Stimulated activated CD4-positive, alpha-beta T cell treated with anti-CD3 and anti-CD28 coated beads, Interleukin-1b, Interleukin-23, amount 100 ng/mL, for 1 hour (primary cell): ENCODE measurements at places on chromosomes 7 and 10.

DNA sequence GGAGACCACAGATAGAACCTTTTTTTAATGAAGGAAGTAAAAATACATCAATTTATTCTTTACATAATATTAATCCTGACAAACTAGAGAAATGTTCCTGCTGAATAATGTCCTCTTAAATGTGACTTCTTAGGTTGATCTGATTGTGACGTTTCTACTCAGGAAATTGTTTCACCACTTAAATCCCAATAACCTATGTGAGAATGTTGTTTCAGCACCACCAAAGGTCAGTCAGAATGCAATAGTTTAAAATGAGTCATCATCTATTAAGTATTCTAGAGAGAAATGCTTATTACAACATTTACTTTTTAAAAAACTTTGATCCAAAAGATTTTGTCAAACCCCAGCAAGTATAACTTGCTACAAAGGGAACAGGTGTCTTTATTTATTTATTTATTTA, 155.4 kb upstream of the CACNA2D1 start:
- no peak for DNase-seq

- DNase-seq, result no peak
These were observed 222.9 kb upstream of the SH2B2 start for GRCh38 chr7:102063690-102064180.

DNA sequence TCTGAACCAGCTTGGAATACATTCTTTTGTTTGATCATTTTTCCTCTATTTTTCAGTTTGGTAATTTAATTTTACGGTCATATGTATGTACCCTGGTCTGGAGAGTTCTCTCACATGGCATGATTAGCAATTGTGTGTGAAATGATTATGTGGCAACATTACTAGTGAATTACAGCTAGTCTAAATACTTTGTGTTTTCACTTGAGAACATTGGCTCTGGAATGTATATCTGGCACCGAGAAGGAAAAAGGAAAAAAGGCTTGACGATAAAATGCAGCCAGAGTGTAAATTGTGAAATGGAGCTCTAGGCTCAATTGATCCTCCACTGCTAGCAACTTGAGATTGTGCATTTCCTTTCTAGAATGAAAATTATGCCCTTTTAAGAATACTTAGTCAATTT, 397.2 kb downstream of the EXOC4 start:
- DNase-seq, result no peak

DNA sequence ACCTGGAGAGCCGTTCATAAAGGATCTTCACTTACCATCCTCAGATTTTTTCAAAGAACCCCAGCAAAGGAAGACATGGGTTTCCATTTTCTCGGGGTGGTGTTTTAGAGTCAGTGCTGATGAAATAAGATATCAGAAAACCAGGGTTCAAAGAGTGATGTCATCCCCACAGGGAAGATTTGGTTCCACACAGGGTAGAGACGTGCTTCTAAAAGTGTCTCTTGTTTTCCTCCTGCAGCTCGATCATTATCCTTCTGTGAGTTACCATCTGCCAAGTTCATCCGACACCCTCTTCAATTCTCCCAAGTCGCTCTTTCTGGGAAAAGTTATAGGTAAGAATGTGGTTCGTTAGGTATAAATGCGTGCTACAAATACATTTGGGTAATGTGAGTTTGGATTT, 323.8 kb upstream of the C7orf33 start:
- no peak for DNase-seq

DNA sequence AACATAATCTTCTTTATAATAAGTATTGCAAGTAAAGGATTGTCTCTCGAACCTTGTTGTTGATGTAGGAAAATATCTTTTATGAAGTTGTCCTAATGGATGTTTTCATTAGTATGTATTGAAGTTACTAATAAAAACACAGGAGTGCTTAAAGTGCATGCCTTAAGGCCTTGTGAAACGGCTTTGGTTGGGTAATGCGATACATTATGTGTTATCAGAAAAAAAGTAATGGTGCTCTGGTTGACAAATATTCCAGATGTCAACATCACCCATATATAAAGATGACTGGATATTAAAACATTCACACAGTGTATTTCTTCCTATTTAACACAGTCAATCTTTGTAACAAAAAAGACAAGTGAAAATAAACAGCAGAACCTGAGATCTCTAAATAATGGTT, 310.7 kb downstream of the PRKG1 start:
- DNase-seq, result no peak

DNA sequence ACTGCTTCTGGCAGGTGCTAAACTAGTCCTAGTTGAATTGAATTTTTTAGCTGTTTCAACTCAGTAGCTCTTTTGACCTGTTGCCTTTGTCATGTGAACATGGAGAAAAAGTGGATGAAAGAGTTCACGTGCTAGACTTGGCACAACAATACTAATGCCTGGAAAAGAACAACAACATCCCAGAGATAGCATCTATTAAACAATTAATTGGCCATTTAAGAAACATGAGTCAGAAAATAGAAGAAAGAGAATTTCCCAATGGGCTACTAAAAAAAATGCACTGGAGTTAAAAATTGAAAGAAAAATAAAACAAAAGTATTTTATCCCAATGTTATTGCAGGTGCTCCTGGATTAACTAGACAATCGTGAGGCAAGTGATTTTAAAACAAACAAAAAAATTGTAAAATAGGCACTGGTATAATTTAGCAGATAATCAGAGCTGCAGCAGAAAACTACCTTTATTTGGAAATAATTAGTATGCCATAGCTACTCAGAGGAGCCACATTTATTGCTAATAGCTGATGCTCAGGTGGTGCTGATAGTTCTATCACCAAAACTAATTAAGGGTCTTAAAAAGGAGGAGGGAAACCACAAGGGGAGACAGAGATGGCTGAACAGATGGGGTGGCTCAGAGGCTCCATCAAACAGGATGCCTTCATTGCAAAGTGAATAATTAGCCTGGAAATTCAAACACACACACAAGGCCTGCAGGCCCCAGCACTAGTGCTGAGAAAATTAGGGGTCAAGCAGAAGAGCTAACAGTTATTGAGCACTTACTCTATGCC, 17.6 kb downstream of the CCDC71L start:
- no peak for DNase-seq

GRCh38 chr7:85341121-85341520, 154.3 kb upstream of the SEMA3D start:
- DNase-seq, result no peak

DNA sequence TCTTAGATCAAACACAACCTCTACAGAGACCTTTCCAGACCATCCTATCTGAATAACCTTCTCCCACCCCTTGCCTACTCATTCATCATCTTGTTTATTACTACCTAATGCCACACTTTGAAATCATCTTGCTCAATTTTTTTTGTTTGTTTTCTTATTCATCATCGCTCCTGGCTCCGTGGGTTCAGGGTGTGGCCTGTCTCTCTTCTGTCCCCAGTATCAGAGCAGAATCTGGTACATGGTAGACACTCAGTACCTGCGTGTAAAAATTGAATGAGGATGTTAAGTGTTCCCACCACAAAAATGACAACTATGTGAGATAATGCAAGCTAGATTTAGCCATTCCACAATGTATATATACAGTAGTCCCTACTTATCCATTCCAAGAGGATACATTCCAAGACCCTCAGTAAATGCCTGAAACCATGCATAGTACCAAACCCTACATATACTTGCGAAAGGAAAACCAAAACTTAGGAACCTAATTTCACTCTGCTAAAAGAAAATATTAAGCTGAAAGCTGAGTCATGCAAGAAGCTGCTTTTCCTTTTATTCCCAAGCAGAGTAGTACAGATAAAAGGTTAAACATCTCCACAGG, 72.1 kb upstream of the SEC61G start:
- no peak for DNase-seq

DNA sequence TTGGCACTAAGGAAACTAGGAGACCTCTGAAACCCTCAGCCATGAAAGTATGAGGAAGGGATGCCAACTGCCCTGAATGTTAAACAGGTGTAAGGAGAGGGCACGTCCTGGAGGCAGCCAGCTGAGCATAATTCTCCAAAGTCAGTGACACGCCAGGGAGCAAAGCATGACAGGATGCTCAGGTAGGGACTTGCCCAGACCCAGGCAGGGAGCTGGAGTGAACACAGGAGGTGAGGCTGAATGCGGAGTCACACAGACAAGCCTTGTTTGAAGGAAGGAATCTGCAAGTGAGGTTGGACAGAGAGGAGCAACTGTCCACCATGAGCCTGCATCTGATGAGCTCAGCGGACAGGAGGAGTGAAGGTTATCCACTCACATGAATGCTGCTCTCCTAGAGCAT, 41.5 kb downstream of the KLRG2 start:
- DNase-seq, result no peak

- no peak for DNase-seq
These were observed 90.8 kb downstream of the ZFAND4 start for GRCh38 chr10:45581582-45582385.

DNA sequence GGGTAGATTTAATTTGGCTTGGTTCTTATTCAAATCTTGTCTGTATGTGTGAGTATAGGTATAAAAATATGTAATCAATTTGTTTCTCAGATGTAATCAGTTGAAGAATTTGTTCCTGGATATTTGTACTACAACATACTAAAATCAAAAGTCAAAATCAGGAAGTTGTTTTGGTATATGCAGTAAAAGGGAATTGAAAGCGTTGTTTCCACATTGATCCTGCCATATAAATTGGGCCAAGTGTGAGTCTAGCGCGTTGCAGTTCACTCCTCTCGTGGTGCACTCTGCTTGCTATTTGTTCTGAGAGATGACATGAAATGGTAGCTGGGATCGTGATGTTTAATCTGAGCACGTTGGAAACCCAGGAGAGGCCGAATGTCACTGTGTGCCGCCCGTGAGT, 55.9 kb downstream of the SHH start:
- DNase-seq, result no peak

- DNase-seq, result no peak
These were observed 317.5 kb downstream of the WDR11 start for GRCh38 chr10:121168545-121169216.

GRCh38 chr7:26329520-26330255, 38.0 kb downstream of the SNX10 start:
- DNase-seq, result no peak

DNA sequence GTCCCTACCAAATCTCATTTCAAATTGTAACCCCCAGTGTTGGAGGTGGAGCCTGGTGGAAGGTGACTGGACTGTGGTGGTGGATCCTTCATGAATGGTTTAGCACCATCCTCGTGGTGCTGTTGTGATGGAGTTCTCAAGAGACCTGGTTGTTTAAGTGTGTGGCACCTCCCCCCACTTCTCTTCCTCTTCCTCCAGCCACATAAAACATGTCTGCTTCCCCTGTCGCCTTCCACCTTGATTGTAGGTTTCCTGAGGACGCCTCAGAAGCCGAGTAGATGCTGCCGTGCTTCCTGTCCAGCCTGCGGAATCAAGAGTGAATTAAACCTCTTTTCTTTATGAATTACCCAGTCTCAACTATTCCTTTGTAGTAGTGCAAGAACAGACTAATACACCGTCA, 21.0 kb downstream of the GRB10 start:
- DNase-seq, result no peak

DNA sequence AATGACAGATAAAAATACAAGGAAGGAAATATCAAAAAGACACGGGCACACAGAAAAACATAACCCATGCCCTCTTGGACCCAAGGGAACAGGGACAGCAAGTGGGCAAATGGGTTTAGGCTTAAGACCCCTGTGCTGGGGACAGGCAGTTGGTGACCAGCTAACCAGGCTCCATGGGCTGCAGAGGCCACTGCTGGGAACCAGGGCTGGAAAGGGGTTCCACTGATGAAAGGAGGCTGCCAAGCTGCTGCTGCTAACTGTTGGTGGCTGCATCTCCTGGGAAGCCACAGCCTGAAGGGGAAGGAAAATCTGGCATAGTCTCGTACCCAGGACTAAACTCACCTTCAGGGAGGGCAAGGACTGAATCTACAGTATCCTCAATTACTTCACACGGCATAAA, 579.2 kb upstream of the MGMT start:
- DNase-seq, result no peak

- no peak for DNase-seq
These were observed 32.3 kb downstream of the NOD1 start for GRCh38 chr7:30446266-30446665.

DNA sequence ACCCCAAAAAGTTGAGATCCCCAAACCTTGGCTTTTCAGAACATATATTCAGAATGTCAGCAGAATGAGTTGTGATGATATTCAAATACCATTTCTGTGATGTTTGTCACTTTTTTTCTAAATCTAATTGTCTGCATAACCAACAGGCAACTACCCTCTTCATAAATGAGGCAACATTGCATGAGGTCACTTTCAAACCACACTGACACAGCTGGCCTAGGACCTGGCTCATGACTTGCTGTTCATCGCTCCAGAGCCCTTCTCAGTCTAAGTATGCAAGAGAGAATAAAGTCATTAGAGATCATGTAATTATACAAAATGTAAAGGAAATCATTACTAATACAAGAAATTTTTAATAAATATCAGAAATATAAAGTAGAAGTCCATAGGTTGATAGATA, 681.9 kb downstream of the GRM8 start:
- DNase-seq, result no peak

- no peak for DNase-seq
These were observed 7.9 kb upstream of the CFAP43 start for GRCh38 chr10:104240078-104240477.

- DNase-seq, result no peak
These were observed 198.0 kb downstream of the CAMK1D start for GRCh38 chr10:12547301-12547771.

GRCh38 chr10:79206300-79207095, 137.7 kb downstream of the ZMIZ1 start:
- no peak for DNase-seq

GRCh38 chr10:74932648-74933047, 106.2 kb downstream of the KAT6B start:
- no peak for DNase-seq

DNA sequence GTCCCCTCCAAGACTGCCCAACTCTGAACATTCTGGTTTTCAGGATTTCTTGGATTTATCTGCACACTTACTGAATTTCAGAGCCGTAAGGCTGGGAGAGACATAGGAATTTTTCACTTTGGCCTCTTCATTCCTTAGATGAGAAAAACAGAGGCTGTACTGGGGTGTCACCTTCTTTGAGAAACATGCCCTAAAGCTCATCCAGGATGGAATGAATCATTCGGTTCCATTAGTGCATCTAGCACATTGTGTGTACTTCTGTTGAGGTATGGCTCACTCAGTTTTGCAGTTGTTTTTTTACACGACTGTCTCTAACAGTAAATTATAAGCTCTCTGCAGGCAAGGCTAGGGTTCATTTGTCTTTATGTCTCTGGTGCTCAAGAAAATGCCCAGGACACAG, 383.4 kb downstream of the GATA3 start:
- DNase-seq, result no peak

DNA sequence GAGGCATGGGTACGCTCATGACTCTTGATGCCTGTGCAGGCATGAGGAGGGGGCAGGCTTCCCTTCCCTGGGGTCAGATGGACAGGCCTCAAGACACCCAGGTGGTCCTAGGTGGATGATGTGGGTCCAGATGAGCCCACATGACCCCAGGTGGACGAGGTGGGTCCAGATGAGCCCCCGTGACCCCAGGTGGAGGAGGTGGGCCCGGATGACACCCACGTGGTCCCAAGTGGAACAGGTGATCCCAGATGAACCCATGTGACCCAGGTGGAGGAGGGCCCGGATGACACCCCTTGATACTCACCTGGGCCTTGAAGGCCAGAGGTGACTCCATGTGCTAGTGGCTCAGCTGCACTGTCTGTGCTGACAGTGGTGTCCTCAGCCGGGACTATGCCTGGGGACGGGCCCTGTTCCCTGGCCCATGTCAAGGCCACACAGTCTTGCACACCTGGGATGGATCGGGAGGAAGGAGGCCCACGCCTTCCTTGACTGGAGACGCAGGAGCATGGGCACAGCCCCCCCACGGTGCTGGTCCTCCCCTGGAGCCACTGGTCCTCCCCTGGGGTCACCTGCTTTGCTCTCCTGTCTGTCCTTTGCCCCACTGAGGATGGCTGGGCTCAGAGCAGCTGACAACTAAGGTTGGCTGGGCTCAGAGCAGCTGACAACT, 3.2 kb downstream of the PRAP1 start:
- DNase-seq, result no peak

GRCh38 chr7:137578541-137578940, 235.0 kb upstream of the PTN start:
- DNase-seq, result no peak
